Activated T-cell treated with anti-CD3 and anti-CD28 coated beads, Interleukin-2, amount 50 U/mL, for 72 hours (primary cell): ENCODE measurements at places on chromosomes 5 and 9. TPM values are rescaled to one million over a fixed set of nuclear protein-coding genes. Genes with fewer than 3 reads are reported as not detected.
A peak's percentile ranks its signal among the peaks of the same experiment; 100 is the strongest.

GFPT2 gene
- total RNA-seq = 0.70 TPM

SEMA6A gene
- 0.23 TPM for total RNA-seq

CCNI2 gene
- total RNA-seq = 4.6 TPM

LCN15 gene
- total RNA-seq = not detected

CD274 gene
- total RNA-seq = 16.4 TPM

AIF1L gene
- total RNA-seq = 0.53 TPM

SPATA9 gene
- not detected for total RNA-seq

LCN9 gene
- not detected for total RNA-seq

DNA sequence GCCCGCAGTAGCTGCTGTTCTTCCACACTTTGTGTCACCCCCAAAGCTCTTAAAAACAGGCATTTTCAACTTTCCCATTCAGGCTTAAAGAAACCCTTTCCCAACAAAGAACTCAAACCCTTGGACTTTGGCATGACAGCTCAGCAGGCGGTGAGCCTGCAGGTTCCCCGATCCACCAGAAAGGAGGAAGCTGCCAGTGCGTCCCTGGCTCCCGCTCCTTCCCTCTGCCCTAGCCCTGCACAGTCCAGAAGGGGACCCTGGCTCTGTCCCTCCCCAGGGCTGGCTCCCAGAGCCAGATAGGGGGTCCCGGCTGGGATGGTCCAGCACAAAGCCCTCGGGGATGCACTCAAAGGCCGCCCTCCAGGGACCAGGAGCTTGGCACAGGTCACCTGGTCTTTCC, 9.6 kb downstream of the SLC9A3 start:
- H3K27ac ChIP-seq = no peak overlapping the region
- no peaks in the 10 kb centered on the region for H3K36me3 ChIP-seq
- peaks cover 19% of the 10 kb centered on the region for H3K27me3 ChIP-seq

- DNase-seq = no peak
- no peaks in the 10 kb centered on the region for H3K4me1 ChIP-seq
- H3K27ac ChIP-seq = no peak overlapping the region
- no peaks in the 10 kb centered on the region for H3K27me3 ChIP-seq
- H3K4me3 ChIP-seq = no peak overlapping the region
These were observed 485.7 kb upstream of the TUSC1 start for GRCh38 chr9:26163931-26164330.

GRCh38 chr5:76269259-76269931, 133.7 kb upstream of the IQGAP2 start:
- peaks cover 7% of the 10 kb centered on the region for H3K27me3 ChIP-seq
- peaks cover 40% of the 10 kb centered on the region for H3K4me1 ChIP-seq
- peaks cover 3% of the 10 kb centered on the region for H3K36me3 ChIP-seq

DNA sequence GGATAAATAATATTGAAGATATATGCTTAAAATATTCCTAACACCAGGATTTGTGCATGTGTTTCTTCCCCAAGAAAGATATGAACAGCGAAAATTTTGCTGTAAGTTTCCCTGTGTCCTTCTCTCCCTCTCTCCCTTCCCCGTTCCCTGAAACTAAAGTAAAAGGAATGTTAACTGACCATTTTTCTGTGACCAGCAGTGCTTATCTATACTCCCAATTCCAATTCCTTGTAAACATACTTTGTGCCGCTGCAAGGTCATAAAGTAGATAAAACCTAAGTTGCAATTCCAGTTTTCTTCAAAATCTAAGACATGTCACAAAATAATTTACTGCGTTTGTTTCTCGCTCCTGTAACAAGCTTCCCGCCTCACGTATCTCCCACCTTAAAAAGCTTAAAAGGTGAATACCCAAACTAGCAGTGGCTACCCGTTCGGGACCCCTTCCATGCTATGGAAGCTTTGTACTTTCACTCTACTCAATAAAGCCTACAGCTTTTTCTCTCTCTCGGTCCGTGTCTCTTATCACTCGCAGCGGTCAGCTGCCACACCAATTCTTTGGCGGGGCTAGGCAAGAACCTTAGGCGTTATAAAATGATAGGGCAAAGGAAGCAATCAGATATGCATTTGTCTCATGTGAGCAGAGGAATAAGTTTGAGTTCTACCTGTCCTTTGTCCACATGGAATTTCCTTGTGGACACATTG, 1798.0 kb downstream of the EFNA5 start:
- peaks cover 2% of the 10 kb centered on the region for H3K36me3 ChIP-seq
- no peaks in the 10 kb centered on the region for H3K4me1 ChIP-seq
- DNase-seq = no peak
- no peak overlapping the region for H3K27ac ChIP-seq

- no peak for DNase-seq
- no peaks in the 10 kb centered on the region for H3K27me3 ChIP-seq
- H3K4me1 ChIP-seq = peaks cover 23% of the 10 kb centered on the region
- no peak overlapping the region for H3K27ac ChIP-seq
These were observed 203.9 kb downstream of the C9orf50 start for GRCh38 chr9:129416821-129417539.

GRCh38 chr9:135666534-135667462, 3.7 kb downstream of the LCN9 start:
- no peaks in the 10 kb centered on the region for H3K36me3 ChIP-seq
- no peaks in the 10 kb centered on the region for H3K4me1 ChIP-seq
- no peak overlapping the region for H3K4me3 ChIP-seq
- no peak for DNase-seq
- no peaks in the 10 kb centered on the region for H3K27me3 ChIP-seq
- no peak overlapping the region for H3K27ac ChIP-seq

DNA sequence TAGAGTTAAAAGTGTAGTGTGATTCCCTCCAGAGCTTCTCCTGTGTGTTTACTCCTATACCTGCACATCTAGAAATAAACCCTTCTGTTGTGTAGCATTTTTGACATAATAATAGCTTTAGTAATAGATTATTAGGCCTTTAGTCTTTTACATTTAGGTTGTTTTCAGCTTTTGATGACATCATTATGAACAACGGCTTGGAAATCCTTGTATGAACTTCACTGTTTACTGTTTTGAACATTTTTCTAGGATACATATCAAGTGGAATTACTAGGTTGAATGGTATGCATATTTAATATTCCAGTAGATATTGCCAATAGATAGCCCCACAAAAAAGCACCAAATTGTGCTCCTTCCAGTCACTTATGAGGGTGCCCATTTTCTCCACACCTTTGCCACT, 174.0 kb downstream of the ARHGAP26 start:
- DNase-seq = no peak
- no peak overlapping the region for H3K27ac ChIP-seq
- H3K4me3 ChIP-seq = no peak overlapping the region
- no peaks in the 10 kb centered on the region for H3K36me3 ChIP-seq
- no peaks in the 10 kb centered on the region for H3K27me3 ChIP-seq
- peaks cover 7% of the 10 kb centered on the region for H3K4me1 ChIP-seq

DNA sequence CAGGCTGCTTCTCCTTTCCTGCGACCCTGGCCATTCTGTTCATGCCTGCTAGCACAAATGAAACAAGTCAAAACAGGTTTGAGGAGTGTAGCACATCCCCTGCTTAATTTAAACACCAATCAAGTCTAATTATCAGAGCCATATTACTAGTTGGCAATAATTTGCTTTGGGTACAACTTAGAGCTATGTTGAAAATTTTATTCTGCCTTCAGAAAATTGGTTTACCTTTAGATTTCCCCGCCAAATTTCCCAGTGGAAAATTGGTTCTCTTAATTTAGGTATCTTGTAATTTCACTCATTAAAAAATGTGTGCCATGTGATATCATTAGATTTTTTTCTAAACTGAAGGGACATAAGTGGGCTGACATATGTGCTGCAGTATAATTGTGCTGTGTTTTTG, 265.8 kb downstream of the MAST4 start:
- H3K36me3 ChIP-seq = no peaks in the 10 kb centered on the region
- peaks cover 18% of the 10 kb centered on the region for H3K4me1 ChIP-seq
- H3K27ac ChIP-seq = no peak overlapping the region

DNA sequence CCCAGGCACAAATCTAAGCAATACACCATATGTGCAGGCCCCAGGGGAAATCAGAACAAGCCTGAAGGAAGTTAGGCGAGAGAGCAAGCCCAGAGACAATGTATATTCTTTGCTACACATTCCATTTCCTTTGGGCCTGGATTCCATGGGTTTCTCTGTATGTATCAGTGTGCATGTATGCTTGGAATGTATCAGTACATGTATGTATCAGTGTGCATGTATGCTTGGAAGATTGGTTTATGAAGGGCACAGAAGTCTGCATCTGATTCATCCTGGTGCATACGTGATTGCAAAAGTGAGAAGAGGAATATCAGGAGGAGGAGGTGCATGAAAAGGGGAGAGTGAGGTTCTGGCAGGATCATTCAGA, 232.6 kb upstream of the ANKRD55 start:
- H3K4me3 ChIP-seq = no peak overlapping the region
- H3K27me3 ChIP-seq = no peaks in the 10 kb centered on the region
- no peaks in the 10 kb centered on the region for H3K4me1 ChIP-seq
- no peak overlapping the region for H3K27ac ChIP-seq
- H3K36me3 ChIP-seq = no peaks in the 10 kb centered on the region

- no peak overlapping the region for H3K4me3 ChIP-seq
- H3K27ac ChIP-seq = no peak overlapping the region
- H3K27me3 ChIP-seq = peaks cover 6% of the 10 kb centered on the region
- DNase-seq = no peak
- H3K4me1 ChIP-seq = no peaks in the 10 kb centered on the region
These were observed 213.0 kb downstream of the SPOCK1 start for GRCh38 chr5:137286025-137286610.

- peaks cover 6% of the 10 kb centered on the region for H3K36me3 ChIP-seq
- H3K4me1 ChIP-seq = peaks cover 26% of the 10 kb centered on the region
- peak overlapping the region; percentile 91 for H3K4me3 ChIP-seq
- DNase-seq = no peak
These were observed 1.1 kb upstream of the CEP78 start for GRCh38 chr9:78234810-78235209.

GRCh38 chr9:94210616-94211603, 48.2 kb upstream of the ZNF169 start:
- H3K4me3 ChIP-seq = no peak overlapping the region
- peaks cover 5% of the 10 kb centered on the region for H3K4me1 ChIP-seq
- peaks cover 6% of the 10 kb centered on the region for H3K27me3 ChIP-seq
- H3K27ac ChIP-seq = no peak overlapping the region

DNA sequence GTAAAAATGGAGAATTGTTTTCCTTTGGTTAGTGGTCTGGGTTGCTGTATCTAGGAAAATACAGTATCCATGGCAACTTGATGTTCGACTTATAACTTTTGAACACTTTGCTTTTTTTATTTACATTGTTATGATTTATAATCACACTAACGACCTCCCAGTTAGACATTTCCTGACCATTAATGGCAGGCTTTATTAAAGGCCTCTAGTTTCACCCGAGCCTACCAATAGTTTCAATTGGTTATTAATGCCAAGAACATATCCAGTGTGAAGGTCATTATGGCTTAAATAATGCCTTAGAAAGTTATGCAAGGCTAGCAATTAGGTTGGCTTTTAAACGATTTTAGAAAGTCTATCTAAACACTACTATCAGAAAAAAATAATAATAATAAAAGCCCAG, 452.0 kb downstream of the DMRTA1 start:
- H3K36me3 ChIP-seq = no peaks in the 10 kb centered on the region
- no peaks in the 10 kb centered on the region for H3K4me1 ChIP-seq
- no peaks in the 10 kb centered on the region for H3K27me3 ChIP-seq
- H3K4me3 ChIP-seq = no peak overlapping the region
- no peak for DNase-seq
- H3K27ac ChIP-seq = no peak overlapping the region

- H3K4me1 ChIP-seq = no peaks in the 10 kb centered on the region
- H3K27me3 ChIP-seq = no peaks in the 10 kb centered on the region
- H3K27ac ChIP-seq = no peak overlapping the region
- no peak for DNase-seq
These were observed 424.7 kb upstream of the ST8SIA4 start for GRCh38 chr5:101327816-101328215.

DNA sequence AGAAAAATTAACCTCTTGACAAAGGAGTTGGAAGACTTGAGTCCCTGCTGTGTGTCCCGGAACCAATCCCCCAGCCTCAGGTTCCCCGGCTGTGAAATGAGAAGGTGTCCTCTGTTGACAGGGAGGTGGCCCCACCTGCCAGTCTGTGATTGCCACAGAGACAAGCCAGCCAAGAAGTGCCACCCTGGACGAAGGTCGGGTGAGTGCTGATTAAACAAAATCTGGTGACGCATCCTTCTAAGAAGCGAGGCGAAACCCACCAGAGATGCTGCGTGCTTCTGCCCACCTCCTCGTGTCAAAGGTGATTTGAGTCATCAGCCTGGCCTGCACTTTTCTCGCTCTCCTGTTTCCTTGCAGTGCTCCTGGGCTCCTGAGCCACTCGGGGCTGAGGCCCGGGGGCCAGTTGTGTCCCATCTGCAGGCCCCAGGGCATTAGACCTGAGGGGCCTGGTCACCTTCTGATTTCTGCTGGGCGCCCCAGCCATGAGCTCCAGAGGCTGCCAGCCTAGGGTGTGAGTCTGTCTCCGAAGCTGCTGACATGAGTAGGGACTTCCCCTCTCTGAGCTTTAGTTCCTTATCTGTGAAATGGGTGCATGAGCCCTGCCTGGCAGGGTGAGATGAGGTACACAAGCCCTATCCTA, 28.7 kb downstream of the NEK6 start:
- H3K4me3 ChIP-seq = peak overlapping the region; percentile 87
- H3K4me1 ChIP-seq = peaks cover 37% of the 10 kb centered on the region
- H3K27me3 ChIP-seq = no peaks in the 10 kb centered on the region

DNA sequence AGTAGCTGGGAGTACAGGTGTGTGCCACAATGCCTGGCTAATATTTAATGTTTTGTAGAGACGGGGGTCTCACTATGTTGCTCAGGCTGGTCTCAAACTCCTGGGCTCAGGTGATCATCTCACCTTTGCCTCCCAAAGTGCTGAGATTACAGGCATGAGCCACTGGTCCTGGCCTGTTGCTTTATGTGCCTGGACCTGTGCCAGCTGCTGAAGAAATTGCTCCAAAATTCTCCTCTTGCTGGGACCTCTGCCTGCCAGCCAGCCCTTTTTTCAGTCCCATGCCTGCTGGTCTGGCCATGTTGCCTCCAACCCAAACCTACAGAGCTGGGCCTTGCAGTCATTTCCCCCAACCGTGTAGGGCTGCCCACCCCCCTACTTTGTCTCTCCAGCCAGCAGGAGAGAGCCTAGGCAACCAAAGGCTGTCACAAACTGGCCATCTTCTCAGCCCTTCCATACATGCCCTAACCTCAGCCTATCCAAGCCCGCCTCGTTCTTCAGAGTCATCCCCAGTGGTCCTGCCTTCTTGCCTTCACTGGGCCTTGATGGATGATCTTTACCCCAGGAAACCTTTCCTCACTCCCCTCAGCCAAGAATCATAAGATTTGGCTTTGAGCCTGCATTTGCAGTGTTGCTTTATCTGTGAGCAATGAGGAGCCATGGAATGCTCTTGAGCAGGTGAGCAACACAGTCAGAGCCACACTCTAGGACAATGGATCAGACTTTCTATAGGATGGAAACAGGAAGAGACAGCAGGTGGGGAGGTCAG, 27.4 kb upstream of the SYNPO start:
- no peak overlapping the region for H3K4me3 ChIP-seq
- H3K4me1 ChIP-seq = no peaks in the 10 kb centered on the region
- H3K36me3 ChIP-seq = no peaks in the 10 kb centered on the region
- no peak for DNase-seq
- peaks cover 11% of the 10 kb centered on the region for H3K27me3 ChIP-seq

GRCh38 chr5:142609142-142609541, 76.7 kb downstream of the FGF1 start:
- H3K27ac ChIP-seq = no peak overlapping the region
- peaks cover 29% of the 10 kb centered on the region for H3K27me3 ChIP-seq
- H3K36me3 ChIP-seq = no peaks in the 10 kb centered on the region
- DNase-seq = no peak
- H3K4me3 ChIP-seq = no peak overlapping the region
